Stimulated activated CD4-positive, alpha-beta T cell treated with anti-CD3 and anti-CD28 coated beads, Interleukin-4, amount 100 ng/mL, for 1 hour (primary cell): ENCODE measurements at places on chromosomes 7 and 10.
A peak's percentile ranks its signal among the peaks of the same experiment; 100 is the strongest.

DNA sequence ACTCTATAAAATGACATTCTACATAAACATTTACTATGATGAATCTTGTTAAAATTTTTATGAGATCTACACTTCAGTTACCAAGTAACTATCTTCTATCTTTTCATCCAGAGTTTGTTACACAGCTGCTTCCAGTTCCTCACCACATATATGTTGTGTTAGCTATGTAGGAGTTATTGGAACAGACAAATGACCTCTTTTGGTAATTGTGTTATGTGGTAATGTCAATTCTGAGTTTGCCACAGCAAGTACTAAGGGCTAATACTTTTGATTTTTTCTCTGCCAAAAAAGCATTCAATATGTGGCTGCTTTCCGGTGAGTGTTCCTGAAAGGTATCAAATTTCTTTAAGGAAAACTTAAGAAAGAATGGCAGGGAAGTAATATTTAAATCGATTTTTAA, 573.9 kb upstream of the PCDH15 start:
- no peak for DNase-seq

GRCh38 chr7:130294314-130294713, 1.4 kb downstream of the CPA4 start:
- no peak for DNase-seq

- no peak for DNase-seq
Observed at GRCh38 chr7:139773371-139773770, 4.4 kb downstream of the HIPK2 start.

DNA sequence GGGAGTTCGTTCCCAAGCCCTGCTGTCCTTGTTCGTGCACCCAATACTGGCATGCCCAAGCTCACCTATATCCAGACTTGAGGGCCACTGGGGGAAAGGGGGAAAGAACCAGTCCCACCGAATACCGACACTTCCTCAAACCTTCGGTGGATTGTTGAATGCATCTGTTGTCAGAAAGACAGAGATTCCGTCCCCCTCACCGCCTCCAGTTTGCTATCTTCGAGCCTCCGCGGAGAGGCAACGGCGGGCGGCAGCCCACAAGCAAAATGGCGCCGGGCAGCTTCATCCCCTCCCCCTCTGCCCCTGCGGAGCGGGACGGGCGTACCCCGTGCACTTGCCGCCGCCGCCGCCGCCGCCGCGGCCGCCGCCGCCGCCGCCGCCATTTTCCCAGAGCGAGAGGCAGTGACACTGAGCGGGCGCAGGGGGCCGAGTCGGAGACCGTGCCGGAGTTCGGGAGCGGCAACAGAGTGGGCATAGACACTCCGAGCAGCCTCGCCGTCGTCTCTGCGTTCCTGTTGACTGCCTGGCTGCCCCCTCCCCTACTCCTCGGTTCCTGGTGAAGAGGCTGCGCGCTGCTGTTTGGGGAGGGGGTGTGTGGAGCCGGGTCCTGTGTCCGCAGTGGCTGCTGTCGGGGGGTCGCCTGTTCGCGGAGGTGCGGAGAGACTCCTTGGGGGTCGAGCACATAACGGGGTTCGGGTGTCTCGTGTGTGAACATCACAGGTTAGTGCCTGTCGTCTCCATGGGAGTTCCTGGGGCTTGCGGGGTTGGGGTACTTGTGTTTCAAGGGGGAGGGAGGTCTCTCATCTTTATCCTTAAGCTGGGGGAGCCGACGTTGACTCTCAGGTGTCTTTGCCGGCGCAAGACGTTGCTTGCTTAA, at the start of gene KMT2E:
Gene KMT2E (plus strand): TSS at position 390 of the 877 bp plus-strand sequence. CDS start 26,748 bp downstream, outside the sequence.
- peak; percentile 92 for DNase-seq

- DNase-seq, result no peak
Observed at GRCh38 chr10:2731940-2732339, 335.4 kb upstream of the PFKP start.

DNA sequence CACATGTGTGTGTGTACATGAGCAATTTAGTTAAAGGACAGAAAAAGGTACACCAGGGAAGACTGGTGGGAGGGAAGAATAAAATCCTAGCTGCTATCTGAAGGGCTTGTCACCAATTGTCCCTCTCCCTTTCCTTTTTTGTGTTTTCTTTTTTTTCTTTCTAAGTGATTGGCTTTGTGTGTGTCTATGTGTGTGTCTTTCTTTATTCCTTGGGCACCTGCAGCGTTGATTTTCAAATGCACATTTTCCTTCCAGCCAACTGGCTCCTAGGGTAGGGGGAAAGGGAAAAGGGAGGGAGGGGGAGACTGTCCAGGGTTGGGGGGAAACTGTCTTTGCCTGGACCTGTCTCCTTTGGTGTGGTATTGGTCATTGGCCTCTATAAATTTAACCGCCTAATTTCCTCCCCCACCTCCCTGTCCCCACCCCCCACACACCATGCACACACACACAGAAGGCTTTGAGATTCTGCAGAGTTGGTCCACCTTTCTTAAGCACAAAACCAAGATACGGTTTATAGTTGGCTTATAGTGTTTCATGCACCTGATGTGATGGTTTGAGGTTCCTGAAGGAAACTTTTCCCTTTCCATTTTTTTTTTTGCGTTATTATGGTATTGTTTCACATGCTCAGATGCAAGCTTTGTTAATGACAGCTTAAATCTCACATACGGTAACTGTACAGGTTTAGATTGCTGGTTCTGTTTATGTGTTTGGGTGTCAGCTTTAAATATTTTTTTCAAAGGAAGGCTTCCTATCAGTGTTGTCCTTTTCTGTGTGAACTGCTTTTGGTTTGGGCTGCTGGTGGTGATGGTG, 2.6 kb downstream of the AUTS2 start:
- DNase-seq, result no peak

DNA sequence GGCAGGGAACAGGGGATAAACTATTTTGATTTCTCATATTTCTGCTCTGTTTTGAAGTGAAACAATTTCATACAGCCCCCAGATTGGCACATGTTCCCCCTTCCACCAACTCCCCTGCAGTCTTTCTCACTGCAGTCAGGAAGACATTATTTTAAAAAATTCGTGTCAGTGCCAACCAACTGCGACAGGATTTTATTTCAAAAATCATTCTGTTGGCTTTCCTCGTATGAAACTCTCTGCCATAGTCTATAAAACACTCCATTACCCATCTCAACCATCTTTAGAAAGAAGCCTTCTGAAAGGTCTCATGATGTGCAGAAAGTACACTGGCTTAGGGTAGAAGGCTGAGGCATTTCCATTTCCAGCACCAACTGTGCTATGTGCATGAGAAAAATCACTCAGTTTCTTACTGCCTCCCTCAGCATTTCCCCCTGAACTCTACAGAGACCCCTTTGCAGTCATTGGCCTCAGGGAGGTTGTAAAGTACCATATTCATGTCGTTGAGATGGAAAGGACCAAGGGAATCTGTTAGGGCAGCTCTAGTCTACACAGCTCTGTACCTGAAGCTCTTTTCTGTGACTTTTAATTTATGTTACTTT, 46.9 kb downstream of the STEAP1B start:
- no peak for DNase-seq

DNA sequence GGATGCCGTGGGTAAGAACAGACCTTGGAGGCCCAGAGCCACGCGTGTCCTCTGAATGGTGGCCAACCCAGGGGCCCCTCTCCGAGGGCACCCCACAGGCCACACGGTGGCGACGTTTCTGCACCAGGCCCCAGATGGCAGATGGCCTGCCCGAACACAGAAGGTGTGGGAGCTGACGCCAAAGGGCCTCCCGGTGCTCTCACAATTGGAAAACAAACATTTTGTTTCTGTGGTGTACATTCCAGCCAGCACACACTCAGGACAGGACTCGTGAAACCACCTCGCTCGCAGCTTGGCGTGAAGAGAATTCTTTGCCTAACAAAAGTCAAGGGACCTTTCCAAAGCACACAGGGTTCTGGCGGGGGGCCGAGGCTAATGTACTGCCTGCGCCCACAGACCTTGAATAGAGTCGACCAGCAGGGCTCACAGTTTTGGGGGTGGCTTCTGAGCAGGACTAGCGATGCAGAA, 112.1 kb downstream of the FAM53B start:
- peak; percentile 56 for DNase-seq

DNA sequence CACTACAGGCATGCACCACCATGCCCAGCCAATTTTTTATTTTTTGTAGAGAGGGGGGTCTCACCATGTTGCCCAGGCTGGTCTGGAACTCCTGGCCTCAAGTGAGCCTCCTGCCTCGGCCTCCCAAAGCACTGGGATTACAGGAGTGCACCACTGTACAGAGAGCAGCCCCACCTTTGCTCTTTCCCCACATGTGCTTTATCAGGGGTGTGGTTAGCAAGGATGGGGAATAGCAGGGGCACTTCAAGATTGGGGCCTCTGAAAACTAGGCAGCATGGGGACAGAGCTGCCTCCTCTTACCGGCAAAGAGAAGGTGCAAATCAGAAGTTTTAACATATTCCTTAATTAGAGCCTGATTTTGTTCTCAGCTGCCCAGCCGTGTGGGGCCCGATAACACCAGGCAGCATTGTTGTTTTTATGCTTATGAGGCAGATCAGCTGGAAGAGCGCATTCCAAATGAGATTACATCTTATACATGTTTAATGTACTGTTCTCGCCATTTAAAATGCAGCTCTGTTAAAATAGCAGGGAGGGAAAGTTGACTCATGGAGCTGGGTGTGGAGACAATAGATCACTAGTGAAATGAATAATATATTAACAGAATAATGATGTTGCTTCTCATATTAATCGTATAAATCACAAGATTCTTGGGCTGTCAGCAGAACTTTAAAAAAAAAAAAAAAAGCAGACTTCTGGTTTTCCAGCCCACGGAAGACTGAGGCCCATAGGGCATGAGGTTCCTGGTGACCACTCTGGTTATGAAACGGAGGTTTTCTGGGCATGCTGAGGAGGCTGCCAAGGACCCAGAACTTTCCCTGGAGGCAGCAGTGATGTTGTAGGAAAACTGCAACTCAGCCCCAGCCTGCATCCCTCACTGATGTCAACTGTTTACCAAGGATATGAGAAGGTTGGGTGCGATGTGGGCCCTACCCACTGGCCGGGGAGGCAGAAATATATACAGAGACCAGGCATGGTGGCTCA, 62.5 kb downstream of the TMEM130 start:
- DNase-seq, result no peak

GRCh38 chr10:117635826-117636225, 93.3 kb downstream of the EMX2 start:
- no peak for DNase-seq

DNA sequence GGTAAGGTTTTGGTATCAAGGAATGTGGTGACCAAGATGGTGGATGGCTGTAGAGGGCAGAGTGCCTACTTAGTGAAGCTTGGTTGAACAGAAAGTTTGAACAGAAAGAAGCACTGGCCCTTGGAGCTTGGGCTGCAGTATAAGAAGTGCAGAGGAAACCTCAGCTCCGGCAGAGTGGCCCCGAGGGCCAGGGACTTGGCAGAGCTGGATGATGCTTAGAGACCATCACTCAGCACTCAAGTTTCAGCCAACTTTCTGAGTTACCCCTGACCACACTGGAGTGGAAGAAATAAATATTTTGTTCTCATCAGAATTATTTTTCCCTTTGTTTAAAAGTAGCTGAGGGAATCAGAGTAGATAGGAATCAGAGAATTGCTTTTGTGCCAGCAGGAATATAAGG, 336.7 kb downstream of the C7orf25 start:
- no peak for DNase-seq

DNA sequence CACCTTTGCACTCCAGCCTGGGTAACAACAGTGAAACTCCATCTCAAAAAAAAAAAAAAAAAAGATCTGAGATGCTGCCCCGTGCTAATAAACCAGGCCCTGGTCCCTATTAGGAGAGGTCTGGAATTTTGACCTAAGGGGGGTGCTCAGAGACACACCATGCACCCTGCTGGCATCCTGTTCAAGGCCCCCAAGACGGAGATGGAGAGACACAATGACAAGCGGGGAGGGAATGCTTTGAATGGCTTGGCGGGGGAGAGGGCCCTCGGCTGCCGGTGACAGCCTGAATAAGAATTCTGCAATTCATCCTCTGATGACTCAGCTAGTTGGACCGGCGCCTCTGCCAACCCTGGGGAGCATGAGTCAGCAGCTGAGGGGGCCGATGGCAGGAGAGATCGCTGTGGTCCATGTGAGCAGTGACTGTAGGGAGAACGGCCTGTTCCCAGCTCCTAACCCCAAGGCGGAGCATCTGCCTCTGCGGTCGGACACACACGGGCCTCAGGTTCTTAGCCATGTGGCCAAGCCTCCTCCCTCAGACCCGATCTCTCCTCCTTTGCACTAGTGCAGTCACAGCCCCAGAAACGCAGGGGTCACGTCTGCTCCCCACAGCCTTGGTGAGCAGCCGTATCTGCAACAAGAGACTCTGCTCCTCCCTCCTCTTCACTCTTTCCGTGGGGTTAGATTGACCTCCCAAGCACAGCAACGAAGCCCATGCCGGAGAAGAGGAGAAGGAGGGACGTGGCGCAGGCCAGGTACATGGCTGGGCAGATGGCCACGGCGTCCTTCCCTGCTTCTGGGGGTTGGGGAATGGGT, 14.9 kb downstream of the TRIM56 start:
- peak; percentile 69 for DNase-seq

- DNase-seq, result no peak
Observed at GRCh38 chr7:119969054-119969453, 303.9 kb upstream of the KCND2 start.

GRCh38 chr7:120724448-120724847, 133.5 kb downstream of the TSPAN12 start:
- DNase-seq, result no peak

DNA sequence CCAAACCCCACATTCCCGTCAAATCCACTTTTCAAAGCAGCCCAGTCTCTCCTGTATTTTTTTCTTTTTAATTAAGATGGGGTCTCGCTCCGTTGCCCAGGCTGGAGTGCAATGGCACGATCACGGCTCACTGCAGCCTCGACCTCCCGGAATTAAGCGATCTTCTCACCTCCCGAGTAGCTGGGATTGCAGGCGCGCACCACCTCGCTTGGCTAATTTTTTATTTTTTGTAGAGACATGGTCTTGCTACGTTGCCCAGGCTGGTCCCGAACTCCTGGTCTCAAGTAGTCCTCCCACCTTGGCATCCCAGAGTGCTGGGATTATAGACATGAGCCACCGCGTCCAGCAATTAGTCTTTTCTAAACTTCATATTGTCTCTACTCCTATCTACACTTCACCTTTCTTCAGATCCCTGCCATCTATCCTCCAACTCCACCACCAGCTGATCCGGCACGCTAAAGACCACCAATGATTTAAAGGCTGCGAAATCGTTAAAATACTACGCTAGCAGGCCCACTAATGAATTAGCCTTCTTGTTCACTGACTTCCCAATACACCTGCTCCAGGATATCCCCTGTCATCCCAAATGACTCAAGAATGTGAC, 525 bp upstream of the CHUK start:
- no peak for DNase-seq

GRCh38 chr10:93166134-93166533, 92.4 kb downstream of the CYP26A1 start:
- no peak for DNase-seq

DNA sequence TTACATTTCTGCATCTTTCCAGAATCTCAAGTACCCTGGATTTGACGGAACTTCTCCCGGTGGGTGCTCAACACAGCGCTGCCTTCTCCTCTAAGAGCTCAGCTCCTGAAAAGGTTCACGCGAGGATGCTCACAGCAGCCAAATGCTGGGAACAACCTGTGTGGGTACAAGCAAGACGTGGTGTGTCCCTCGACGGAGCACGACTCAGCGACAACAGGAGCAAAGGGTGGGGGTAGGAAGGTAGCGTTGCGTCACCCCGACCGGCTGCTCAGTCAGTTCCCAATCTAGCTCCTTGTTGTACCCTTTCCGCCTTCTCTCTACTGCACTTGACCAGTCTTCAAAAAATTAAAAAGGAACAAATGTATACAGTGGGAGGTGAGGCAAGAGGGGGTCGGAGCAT, 117.3 kb downstream of the PTPRN2 start:
- no peak for DNase-seq

GRCh38 chr7:3641582-3641981, 340.5 kb downstream of the SDK1 start:
- no peak for DNase-seq
